ENCODE measurements at places on chromosomes 5 and 9. TPM values are rescaled to one million over a fixed set of nuclear protein-coding genes. Genes with fewer than 3 reads are reported as not detected.

- no peak overlapping the region for H3K27ac ChIP-seq
- no peak for DNase-seq
- no peaks in the 10 kb centered on the region for H3K4me1 ChIP-seq
- H3K27me3 ChIP-seq: peaks cover 3% of the 10 kb centered on the region
- peaks cover 16% of the 10 kb centered on the region for H3K36me3 ChIP-seq
- no peak overlapping the region for H3K4me3 ChIP-seq
Measured at GRCh38 chr5:644509-644908, 32.4 kb downstream of the CEP72 start.

Gene SCGB3A2
- not detected for total RNA-seq

DNA sequence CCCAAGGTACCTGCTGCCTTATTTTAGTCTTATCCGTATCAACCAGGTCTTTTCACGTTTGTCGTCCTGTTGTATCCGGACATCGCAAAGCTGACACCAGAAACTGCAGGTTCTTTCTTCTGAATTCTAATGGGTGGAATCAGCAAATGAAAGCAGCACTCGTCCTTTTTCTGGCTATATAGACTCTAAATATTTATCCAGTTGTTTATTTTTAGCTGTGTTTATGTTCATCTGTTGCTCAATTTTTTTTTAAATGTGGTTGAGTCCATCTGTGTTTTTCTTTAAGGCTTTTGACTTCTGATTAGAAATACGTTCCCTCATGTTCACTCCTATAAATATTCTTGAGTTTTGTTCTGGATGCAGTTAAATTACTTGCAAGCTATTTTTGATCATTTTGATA is 831.7 kb downstream of the MTRR start:
- no peaks in the 10 kb centered on the region for H3K36me3 ChIP-seq
- no peak for DNase-seq
- peaks cover 2% of the 10 kb centered on the region for H3K27me3 ChIP-seq

DNA sequence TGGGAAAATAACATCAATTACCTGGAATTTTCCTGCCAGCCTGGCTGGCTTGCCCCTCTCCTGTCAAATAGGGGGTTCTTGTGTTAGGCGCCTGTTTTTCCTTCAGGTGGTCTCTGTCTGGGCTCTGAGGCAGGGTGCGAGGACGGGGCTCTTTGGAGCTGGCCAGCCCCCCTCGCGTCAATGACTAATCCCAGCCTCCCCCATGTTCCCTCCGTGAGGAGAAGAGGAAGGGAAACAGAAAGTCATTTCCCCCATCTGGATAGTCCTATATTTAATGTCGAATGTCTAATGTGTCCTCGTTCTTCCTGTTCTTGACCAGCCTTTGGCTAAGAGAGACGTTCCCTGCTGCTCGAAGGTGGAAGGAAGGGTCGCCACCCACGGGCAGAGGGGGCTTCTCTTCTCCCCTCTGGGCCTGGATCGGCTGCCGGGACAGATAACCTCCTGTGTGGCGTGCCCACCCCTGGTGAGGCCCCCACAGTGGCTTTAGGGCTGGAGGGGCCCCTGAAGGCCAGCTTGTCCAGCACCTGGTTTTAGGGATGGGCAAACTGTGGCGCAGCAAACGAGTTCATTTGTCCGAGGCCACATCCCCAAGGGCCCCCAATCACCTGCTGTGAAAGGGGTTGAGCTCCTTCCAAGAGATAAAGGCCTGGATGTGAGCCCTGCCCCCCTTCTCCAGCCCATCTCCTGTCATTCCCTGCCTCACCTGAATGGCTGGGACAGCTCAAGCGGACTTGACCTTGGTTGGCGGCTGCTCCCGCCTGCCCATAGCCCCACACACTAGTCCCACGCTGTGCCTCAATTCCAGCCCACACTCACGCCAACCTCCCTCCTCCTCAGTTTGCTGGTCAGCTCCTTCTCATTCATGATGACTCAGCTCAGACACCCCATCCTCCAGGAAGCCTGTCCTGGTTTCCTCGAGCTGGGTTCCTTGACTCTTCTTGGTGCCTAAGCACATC is 35.9 kb upstream of the UNC5A start:
- no peak for DNase-seq
- H3K27ac ChIP-seq: no peak overlapping the region
- H3K36me3 ChIP-seq: no peaks in the 10 kb centered on the region
- no peak overlapping the region for H3K4me3 ChIP-seq
- H3K27me3 ChIP-seq: peaks cover 54% of the 10 kb centered on the region

DNA sequence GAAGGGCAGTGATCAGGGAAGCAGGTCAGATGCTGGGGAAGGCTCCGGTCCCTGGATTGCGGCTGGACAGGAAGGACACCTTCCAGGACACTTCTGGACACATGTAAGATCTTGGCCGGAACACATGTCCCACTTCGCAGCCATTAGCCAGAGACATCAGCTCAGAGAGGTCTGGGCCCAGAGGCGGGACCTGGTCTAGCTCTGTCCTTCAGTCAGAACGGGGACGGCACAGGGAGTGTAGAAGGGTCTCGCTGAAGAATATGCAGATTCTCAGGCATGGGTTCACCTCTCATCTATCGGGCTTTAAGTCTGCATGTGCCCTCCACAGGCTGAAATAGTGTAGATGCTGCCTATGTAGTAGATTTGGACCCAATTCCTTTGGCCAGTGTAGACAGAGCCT is 73.3 kb downstream of the NTNG2 start:
- H3K36me3 ChIP-seq: no peaks in the 10 kb centered on the region
- H3K27me3 ChIP-seq: peaks cover 53% of the 10 kb centered on the region
- no peak overlapping the region for H3K4me3 ChIP-seq
- DNase-seq: no peak
- no peak overlapping the region for H3K27ac ChIP-seq
- peaks cover 4% of the 10 kb centered on the region for H3K4me1 ChIP-seq

Data from HFFc6 (cell line).